Brain pericyte (primary cell): ENCODE measurements at places on chromosomes 5 and 9.

GRCh38 chr5:68286612-68286912, 71.0 kb downstream of the PIK3R1 start:
- no peak for DNase-seq

DNA sequence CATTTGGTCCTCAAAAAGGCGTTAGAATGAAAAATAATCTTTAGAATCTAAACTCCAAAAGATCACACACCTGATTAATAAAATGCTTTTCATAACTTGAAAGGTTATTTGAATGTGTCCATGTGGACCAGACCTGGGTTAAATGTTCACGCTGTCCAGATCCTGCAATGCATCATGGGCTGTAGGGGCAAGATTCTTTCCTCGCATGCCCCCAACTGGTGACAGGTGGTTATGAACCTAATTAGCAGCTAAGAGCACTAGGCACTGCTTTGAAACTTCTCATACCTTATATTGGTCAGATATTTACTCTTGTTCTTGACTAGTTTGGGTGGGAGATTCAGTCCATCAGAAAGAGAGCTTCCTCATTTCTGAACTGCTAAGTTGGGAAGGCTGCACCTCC, 19.3 kb upstream of the PIP5K1B start:
- DNase-seq = no peak

GRCh38 chr9:135674977-135675376, 11.9 kb downstream of the LCN9 start:
- no peak for DNase-seq

DNA sequence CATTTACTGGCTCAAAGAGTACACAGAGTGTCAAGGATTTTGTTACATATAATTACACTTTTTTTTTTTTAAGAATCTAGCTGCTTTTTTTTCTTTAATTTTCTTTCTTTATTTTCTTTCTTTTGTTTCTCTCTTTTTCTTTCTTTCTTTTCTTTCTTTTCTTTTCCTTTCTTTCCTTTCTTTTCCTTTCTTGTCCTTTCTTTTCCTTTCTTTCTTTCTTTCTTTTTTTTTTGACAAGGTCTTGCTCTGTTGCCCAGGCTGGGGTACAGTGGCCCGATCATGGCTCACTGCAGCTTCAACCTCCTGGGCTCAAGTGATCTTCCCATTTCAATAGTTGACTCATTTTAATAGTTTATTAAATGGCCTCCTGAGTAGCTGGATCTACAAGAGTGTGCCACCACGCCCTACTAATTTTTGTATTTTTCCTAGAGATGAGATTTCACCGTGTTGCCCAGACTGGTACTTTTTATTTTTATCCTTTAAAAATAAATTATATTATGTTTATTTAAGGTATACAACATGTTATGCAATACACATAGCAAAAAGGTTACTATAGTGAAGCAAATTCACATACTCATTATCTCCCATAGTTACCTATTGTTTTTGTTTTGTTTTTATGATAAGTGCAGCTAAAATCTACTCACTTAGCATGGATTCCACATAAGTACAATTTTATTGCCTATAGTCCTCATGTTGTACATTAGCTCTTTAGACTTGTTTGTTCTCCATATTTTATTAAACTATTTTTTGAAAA, 381.5 kb upstream of the KLF4 start:
- no peak for DNase-seq

DNA sequence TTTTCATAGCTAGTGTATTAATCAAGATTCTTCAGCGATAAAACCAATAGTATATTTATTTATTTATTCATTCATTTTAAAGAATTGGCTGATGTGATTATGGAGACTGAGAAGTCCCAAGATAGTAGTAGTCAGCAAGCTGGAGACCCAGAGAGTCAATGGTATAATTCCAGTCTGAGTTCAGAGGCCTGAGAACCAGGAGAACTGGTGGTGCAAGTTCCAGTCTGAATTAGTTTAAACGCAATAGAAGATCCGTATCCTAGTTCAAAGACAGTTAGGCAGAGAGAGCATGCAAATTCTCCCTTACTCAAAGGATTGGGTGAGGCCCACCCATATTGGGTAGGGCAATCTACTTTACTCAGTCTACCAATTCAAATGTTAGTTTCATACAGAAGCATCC, 364.2 kb upstream of the RPS23 start:
- no peak for DNase-seq

GRCh38 chr9:98016137-98016680, 33.1 kb downstream of the ANP32B start:
- no peak for DNase-seq

GRCh38 chr5:157801-158200, 33.5 kb upstream of the LRRC14B start:
- DNase-seq = no peak

DNA sequence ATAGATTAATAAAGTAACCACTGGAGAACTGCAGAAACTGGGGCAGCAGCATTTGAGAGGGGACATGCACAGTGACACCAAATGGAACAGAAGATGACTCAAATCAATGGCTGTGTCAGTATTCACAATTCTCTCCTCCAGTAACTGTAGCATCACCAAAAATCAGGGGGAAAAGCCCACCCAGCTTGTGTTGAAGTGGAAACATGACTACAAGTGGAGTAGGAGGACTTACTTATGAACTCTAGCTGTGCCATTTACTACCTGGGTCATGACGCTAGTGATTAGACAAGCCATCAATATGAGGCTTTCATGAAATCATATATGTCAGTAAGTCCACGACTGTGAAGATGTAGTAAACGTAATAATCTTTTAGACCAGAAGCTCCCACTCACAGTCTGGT, 199.8 kb upstream of the PTGER4 start:
- no peak for DNase-seq

DNA sequence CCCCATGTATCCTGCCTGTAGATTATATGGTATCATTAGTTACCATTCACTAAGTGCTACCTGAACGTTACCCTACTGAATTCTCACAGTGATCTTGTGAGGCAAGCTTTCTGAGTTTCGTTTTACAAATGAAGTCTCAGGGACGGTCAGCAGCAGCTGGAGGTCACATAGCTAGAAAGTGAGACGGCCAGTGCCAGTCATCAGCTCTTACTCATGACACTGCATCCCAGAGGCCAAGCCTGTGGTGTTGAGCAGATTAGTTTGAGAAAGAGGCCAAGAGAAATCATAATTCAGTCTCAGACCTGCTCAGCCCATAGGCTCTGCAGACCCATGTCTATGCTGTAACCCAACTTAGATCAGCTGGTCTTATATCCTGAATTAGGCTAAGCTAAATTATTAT, 95.7 kb upstream of the EGFLAM start:
- DNase-seq = no peak

DNA sequence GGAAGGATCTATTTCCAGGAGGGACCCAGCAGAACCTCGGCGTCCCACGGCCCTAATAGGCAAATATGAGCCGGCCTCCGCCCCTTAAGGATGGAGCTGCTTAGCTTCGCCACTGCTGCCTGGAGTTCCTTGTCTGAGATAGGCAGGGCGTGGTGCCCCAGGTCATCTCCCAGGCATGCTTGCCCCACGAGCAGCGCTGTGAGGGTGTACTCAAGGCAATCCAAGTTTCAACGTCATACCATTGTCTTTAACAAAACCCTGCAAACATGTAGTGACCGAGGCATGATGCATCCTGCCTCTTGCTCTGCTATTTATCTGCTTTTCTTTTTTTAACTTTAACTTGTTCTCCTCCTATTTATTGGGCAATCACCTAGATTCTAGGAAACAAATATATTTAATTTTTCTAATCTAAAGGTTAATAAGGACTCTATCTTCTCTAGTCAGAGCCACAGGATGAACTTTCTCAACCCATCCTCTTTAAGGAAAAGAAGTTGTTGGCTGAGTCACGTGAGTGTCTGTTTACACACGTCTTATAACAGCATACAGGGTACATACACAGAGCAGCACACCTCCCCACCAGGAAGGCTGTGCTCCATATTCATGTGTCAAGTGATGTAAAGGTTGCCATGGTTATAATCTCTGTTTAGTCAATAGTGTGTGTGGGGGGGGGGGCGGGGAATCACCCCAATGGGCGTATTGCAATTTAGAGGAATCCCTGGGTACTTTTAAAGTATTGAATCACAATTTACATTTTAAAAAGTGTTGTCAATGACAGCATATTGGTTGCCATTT, 27.3 kb upstream of the ZSWIM6 start:
- DNase-seq = no peak

GRCh38 chr9:77011973-77012821, 7.3 kb upstream of the FOXB2 start:
- no peak for DNase-seq

GRCh38 chr5:69368458-69369339, 621 bp downstream of the AK6 start:
- DNase-seq = peak; percentile 5

GRCh38 chr5:2574155-2574554, 177.3 kb downstream of the IRX2 start:
- no peak for DNase-seq

- no peak for DNase-seq
Observed at GRCh38 chr9:129038109-129038852, 1.9 kb downstream of the MIGA2 start.

GRCh38 chr9:120478208-120478607, 101.8 kb downstream of the CDK5RAP2 start:
- DNase-seq = no peak

GRCh38 chr9:101376111-101376848, 8.5 kb downstream of the BAAT start:
- no peak for DNase-seq

GRCh38 chr9:137028263-137029057, 423 bp upstream of the ABCA2 start:
- DNase-seq = no peak

DNA sequence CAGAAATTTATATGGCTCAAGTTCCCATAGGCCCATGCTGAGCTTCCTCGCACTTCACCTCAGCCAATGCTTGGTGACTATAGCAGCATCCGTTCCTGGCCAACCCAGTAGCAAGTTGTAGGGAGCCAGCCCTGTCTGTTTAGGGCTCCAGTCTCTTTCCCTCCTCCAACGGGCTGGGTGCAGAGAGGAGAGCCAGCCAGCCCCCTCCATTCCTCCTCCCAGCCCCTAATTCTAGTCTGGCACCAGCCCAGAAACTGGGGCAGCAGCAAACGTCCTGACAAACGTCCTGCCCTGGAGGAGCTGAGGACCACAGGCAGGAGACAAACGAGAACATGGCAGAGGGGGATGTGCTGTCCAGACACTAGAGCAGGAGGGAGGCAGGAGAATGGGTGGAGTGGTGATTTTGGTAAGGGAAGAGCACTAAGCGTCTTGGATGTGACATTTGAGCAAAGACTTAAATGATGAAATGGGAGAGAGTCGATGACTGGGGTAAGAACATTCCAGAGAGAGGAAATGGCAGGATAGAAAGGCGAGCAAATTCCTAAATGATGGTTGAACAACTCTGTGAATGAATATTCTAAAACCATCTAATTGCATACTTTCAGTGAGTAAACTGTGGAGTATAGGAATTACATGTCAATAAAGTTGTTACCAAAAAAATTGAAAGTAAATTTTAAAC, 222.5 kb upstream of the DAPK1 start:
- no peak for DNase-seq

- no peak for DNase-seq
Observed at GRCh38 chr5:24161559-24161958, 483.2 kb downstream of the CDH10 start.

GRCh38 chr5:91150636-91151035, 232.5 kb downstream of the ARRDC3 start:
- DNase-seq = no peak

- no peak for DNase-seq
Observed at GRCh38 chr5:98750693-98751092, 22.8 kb upstream of the RGMB start.

GRCh38 chr9:71270554-71270953, 149.1 kb upstream of the TRPM3 start:
- no peak for DNase-seq

DNA sequence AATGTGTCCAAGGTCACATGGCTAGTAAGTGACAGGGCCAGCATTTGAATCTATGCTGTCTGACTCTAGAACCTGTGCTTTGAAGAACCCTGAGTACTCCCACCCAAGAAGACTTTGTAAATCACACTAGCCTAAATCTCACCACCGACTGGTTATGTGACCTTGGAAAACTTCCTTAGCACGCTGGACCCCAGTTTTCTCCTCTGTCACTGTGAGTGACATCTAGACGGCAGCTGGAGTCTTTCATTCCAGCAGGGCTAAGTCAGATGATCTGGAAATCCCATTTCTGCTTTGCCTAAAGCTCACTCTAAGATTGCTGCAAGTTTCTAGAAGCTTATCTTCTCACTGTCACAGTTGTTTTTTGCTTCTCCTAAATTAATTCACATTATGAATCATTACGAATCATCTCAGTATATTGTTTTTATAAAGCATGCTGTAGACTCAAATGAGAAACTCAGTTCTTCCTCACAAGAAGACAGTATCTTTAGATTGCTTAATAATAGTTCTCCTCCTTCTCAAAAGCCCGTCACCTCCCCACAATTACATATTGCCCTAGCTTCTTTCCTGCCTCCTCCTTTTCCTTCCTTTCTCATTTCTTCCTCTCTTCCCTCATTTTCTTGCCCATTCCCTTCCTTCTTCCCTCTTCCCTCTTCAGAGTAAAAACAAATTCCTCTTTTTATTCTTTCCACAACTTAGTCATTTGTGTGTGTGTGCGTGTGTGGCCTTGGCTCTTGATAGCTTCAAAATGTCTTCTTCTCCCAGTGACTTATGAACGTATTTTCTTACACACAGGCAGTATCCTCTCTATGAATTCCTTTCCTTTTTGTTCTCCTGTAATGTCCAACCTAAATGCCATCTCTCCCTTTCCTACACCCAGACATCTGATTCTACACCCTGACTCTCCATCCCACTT, 16.8 kb downstream of the ALDOB start:
- no peak for DNase-seq

DNA sequence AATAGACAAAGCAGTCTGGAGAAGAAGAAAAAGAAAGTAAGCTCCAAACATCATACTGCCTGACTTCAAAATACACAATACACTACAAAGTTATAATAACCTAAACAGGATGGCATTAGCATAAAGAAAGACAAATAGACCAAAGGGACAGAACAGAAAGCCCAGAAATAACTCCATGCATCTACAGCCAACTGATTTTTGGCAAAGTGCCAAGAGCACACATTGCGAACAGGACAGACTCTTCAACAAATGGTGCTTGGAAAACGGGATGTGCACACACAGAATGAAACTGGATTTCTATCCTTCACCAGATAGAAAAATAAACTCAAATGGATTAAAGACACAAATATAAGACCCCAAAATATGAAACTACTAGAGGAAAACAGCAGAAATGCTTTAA, 66.6 kb upstream of the SPATA31E1 start:
- DNase-seq = no peak

- DNase-seq = no peak
Observed at GRCh38 chr5:157266286-157267007, 524 bp downstream of the CYFIP2 start.

GRCh38 chr5:154422298-154422697, 23.5 kb upstream of the SAP30L start:
- DNase-seq = no peak

DNA sequence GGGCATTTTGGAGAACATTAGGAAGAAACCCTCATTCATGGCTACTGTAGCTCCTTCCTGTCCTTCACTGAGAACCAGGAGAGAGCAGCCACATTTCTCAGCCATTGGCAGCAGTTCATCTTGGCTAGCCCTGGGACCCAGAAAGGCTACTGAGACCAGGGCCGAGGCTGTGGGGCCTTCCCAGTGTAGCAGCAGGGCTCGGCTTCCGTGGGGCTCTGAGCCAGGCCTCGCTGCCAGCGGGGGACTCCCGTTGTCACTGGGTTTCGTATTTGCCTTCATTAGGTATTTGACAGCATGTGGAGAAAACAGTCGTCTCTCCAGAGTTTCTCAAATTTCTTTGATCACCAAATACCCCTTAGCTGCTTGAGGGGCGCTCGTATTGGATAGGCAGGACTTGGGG, 37.3 kb upstream of the PRDM12 start:
- DNase-seq = no peak

GRCh38 chr5:132378580-132378979, 9.1 kb downstream of the SLC22A5 start:
- DNase-seq = no peak

- DNase-seq = no peak
Observed at GRCh38 chr5:139658928-139659667, 10.9 kb downstream of the CXXC5 start.
